ENCODE measurements at places on chromosomes 7 and 10. TPM values are rescaled to one million over a fixed set of nuclear protein-coding genes. Genes with fewer than 3 reads are reported as not detected.

Gene UPK3B
- 1.9 TPM for total RNA-seq

DNA sequence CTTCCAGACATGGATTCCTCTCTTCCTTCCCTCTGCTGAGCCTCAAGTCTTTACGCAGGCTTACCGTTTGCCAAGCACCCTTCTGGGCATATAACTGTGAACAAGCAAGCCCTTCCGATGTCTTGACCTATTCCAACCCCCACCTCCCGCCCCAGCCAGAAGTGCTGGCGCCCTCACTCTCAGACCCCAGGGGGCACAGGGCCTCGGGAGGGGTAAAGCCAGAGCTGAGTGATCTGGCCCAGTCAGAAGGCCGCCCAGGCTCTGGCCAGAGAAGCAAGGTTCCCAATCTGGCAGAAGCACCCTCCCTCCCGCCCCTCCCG, 1.2 kb downstream of the PRRT4 start:
- DNase-seq: no peak

GRCh38 chr7:45082831-45083331, 5.9 kb downstream of the NACAD start:
- no peak for DNase-seq

DNA sequence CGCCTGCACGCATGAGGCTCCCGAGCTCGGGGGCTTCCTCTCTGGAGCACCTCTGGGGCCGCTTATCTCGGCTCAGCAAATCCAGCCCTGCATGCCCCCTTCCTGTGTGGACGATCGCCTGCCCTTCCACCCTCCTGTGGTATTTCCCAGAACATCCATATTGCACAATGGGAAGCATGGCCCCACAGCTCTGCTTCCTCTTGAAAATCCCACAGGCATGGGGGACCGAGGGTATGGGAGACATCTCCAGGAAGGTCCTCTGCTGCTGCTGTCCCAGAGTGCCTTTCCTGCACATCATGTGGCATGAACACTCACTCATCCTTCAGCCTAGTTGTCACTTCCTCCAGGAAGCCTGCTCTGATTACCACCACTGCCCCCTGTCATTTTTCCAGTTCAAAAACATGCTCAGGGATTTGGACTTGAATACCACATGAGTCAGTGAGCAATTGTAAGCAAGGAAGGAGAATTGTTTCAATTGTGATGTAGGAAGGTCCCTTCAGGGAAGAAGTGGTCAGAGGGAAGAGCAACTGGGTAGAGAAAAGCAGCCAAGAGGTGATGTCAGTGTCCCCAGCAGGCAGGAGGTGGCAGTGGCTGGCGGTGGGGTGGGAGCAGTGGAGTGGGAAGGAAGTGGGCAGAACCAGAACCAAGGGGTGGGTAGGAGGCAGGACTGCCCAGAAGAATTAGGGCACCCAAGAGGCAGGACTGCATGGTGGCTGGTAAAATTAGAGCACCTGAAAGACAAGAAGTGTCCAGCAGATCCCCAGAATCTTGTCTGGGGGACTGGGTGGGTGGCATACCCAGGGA, 67.5 kb upstream of the ZMIZ1 start:
- no peak for DNase-seq

- DNase-seq: no peak
Observed at GRCh38 chr10:80488539-80489066, 34.5 kb downstream of the TSPAN14 start.

- DNase-seq: no peak
Observed at GRCh38 chr7:131004371-131004770, 270.4 kb upstream of the KLF14 start.

GRCh38 chr7:129466796-129467195, 32.6 kb downstream of the STRIP2 start:
- no peak for DNase-seq

DNA sequence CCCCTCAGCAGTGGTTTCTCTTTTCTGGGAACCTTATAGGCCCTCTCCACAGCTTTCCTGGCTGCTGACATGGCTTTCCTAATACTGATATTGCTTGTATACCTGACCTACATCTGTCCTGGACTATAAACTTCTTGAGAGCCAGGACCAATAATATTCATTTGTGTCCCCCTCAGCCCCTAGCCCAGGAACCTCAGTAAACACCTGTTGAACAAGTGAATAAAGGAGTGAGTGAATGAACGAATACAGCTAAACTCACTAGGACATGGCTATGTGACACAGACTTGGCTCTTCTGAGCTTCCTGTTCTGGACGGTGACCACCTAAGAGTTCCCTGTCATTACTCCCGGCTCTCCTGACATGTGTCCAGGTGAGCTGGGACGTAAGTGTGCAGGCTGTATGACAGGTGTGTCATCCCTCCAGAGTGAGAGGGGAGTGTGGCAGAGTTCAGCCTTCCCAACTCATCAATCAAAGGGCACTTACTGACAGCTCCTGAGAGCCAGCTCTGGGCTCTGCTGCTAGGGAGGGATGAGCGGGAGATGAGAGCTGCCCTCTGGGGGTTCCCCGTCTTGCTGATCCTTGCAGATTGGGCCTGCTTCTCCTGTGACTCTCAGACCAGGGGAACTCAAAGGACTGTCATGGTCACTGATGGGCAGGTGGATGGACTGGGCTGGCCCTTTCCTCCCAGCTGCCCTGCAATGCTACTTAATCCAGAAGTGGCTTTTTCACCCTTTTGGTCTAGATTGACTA, 84.5 kb downstream of the HIF1AN start:
- DNase-seq: no peak

- no peak for DNase-seq
Observed at GRCh38 chr7:64733550-64734240, 60.5 kb upstream of the ZNF138 start.

DNA sequence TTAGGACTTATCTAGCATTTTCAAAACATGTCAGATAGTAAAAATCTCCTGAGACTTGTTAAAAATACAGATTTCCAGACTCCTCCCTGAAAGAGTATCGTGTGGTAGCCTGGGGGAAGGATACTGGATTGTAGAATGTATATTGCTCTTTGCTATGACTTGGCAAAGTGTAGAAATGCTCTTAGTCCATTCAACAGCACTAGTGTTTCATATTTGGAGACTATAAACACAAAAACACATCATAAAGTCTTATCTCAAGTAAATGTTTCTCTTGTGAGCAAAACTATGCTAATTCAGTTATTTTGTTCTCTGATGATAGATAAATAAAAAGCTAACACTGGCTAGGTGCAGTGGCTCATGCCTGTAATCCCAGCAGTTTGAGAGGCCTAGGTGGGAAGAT, 137.5 kb upstream of the PRPS1L1 start:
- no peak for DNase-seq

DNA sequence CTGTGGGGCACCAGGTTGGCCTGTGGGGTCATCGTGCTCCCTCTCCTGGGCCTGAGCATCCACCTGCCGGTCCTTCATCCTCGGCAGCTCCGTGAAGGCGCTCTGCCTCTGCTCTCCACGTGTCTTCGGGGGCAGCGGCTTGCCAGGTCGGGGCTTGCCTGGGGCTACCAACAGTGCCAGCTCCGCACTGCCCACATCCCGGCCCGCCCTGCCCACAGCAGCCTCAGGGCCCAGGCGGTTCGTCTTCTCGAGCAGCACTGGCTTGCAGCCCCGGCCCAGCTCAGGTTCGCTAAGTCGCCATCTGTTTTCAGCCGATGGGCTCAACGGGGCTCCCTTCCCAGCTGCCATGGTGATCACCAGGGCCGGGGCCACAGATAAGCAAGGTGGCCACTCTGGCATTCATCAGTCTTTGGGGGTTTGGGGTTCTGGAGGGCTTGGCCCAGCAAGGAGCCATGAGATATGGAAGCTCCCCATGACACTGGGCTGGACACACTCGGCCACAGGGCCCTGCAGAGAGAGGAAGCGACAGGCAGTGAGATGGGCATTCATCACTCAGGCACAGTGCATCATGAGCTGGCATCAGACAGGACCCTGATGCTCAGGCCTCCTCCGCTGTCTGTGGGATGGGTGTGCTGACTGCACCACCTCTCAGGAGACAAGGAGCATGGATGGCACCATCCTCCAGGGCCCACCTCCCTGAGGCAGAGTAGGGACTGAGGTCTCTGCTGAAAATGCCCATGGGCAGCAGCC, 15.5 kb downstream of the ZNF488 start:
- peak; percentile 82 for DNase-seq

DNA sequence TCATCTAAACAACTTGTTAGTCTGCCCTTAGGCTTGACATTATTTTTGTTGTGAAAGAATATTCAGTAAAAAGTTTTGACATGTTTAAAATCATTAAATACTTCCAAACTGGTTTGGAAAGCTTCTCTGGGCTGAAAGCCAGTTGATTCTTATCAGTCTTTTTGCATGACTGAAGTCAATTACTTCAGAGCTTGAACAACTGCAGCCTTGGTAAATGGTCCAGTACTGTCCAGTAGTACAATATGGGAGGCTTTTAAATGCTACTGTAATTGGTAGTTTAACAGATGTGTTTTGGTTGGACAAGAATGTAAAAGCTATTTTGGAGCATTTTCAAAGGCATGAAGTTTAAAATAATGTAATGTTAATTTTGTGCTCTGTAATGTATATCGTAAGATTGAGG, 103.4 kb downstream of the SDK1 start:
- no peak for DNase-seq

DNA sequence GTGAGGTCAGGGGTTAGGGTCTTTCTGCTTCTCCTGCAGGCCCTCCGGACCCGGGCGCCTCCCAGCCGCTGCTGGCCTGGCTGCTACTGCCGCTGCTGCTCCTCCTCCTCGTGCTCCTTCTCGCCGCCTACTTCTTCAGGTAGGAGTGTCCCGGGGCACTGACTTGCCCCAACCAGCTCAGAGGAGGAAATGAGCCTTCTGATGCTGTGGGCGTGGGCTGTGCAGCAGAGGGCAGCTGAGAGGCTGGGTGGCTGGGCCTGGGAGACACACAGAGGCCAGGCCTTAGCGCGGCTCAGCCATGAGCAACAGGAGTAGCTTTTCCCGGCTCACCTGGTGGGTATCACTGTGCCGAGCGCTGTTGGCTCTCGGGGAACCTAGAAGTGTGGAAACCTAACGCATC, 78.9 kb downstream of the MKI67 start:
- DNase-seq: no peak

Measured in mesenteric fat pad (tissue), 1 donor.